NCI-H748 treated with DMSO at 0.1 percent for 48 hours (cell line): ENCODE measurements at places on chromosomes 7 and 10.
A peak's percentile ranks its signal among the peaks of the same experiment; 100 is the strongest.

DNA sequence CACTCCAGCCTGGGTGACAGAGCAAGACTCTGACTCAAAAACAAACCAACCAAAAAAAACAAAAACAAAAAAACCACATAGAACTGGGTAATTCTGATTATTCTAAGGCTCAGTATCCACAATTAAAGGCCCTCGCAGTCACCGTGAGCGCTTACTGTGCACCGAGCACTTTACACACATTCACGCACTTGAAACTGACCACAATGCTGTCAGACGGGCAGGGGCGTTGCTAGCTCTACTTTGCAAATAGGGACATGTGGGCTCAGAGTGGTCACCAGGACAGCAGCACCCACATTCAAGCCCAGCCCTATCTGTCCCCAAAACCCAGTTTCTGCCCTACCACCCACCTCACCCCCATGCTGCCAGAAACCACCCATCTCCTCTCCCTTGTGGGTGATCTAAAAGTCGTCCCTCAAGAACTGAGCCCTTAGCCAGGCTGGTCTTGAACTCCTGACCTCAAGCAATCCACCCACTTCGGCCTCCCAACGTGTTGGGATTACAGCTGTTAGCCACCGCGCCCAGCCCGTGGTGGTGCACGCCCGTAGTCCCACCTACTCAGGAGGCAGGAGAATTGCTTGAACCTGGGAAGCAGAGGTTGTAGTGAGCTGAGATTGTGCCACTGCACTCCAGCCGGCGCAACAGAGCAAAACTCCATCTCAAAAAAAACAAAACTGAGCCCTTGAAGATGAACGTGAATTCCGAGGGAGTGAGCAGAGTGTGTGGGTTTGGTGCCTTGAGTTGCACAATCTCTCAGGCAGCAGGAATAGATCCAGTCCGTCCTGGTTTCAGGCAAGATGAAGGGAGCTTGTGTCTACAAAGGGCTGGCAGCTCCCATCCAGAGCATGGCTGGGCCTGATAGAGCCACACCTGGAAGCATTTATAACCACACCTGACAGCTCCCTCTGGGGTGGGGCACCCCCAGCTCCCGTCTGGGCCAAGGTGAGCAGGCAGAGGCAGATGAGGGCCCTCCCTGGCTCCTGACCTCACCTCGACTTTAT, 5.4 kb upstream of the HSPB1 start:
- DNase-seq, result no peak

DNA sequence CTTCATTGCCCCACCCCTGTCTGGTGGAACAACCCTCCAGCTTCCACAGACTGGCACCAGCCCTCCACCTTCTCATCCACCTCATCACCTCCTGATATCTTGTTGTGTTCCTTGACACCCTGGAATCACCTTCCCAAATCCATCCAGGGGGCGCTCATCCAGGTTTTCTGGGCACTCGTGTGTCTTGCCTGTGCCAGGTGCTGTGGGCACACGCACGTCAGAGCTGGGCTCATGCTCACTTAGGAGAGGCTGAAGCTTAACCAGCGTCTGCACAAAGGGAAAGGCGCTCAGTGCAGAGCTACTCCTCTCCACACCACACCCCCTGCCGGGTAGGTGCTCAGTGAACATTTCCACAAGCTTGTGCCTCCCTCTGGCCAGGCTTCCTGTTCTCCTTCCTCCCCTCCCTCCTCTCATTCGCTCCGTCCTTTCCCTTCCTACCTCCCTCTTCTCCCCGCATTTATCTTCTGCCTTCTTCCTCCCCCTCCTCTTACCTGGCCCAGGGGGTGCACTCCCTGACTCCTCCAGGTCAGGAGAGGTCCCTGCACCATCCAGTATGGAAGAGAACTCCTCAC, 4.8 kb downstream of the ADCYAP1R1 start:
- no peak for DNase-seq

DNA sequence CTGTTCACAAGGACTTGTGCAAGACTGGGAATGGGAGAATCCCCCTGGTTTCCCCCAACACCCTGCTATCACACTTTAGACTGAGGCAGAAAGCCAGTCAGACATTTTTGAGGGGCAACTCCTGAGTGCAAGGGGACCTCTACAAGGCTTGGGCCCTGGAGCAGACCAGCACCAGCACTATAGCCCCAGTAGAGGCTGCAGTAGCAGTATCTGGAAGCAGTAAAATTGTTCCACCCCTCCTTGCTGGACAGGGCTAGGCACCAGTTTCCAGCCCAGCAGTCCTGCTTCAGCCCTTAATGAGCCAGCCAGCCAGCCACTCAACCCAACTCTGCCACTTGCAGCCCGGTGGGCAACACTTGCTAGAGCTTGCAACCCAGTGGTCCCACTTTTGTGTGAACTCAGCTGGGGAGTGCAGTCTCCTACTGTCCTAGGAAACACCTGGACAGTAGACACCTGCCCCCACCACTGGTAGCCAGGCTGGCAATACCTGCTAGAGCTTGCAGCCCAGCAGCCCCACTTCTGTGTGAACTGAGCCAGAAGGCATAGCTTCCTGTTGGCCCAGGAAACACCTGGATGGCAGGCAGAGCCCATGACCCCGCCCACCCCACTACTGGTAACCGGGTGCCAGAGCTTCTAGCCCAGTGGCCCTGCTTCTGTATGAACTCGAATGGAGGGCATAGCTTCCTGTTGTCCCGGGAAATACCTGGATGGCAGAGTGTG, 65.0 kb downstream of the FBXL13 start:
- no peak for DNase-seq

DNA sequence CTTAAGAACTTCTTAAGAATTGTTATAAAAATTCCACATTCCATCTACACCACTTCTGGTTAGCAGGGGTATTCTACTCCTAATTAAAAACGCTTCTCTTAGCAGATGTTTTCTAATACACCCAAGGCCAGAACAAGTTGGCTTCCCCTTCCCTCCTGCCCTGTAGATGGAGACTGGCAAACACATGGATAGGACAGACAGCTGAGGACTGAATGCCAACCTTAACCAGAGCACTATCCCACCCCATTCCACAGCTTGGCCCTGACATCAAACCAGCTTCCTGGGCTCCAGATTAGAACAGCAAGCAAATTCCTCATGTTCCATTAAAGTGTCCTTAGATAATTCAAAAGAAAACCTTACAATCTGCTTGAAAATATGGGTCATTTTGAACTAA, 56.6 kb upstream of the IL6 start:
- no peak for DNase-seq

DNA sequence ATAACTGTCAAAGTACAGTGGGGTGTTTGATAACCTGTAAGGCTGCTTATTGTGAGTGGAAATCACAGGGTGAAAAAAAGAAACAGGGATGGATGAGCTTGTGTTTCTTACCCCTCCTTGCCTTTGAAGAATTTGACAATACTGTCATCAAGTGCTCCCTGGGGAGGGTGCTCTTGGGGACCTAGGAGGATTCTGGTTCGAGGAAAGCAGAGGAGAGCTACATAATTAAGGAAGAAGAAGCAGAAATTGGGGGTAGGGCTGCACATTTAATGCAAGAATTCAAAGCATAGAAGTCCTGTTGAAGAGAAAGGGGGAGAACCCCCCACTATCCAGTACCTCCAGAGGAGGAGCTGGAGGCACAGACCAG, 208.1 kb upstream of the PHYHIPL start:
- no peak for DNase-seq

GRCh38 chr10:44925224-44925623, 14.1 kb downstream of the TMEM72 start:
- DNase-seq, result no peak

GRCh38 chr7:35316549-35316948, 62.6 kb upstream of the TBX20 start:
- no peak for DNase-seq

DNA sequence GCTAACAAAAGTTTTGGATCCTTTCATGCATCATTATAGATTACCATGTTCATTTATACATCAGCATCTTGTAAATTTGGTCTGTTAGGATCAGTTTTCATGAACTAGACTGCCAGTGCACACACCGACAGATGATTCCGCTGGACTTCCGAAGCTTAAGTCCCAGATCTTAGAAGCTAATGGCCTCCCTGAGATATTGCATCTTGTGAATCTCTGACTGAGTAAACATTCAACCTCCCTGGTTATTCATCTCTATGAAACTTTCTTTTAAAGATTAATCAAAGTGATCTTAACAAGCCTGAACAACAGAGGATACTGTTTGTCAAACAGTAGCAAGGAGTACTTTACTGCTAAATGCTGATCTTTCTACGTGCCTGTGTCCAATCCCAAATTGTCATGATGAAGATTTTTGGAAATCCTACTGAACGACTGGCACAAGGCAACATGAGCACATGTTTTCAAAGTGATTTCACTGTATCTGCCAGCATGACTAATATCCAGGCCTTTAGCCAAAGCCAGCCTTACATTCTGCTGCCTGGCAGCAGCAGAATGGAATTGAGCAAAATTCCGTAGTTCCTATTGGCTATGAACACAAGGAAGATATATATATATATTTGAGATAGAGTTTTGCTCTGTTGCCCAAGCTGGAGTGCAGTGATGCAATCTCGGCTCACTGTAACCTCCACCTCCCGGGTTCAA, 91.3 kb upstream of the ANK3 start:
- no peak for DNase-seq

- no peak for DNase-seq
These were observed 33.0 kb upstream of the UNC5B start for GRCh38 chr10:71179382-71179781.

DNA sequence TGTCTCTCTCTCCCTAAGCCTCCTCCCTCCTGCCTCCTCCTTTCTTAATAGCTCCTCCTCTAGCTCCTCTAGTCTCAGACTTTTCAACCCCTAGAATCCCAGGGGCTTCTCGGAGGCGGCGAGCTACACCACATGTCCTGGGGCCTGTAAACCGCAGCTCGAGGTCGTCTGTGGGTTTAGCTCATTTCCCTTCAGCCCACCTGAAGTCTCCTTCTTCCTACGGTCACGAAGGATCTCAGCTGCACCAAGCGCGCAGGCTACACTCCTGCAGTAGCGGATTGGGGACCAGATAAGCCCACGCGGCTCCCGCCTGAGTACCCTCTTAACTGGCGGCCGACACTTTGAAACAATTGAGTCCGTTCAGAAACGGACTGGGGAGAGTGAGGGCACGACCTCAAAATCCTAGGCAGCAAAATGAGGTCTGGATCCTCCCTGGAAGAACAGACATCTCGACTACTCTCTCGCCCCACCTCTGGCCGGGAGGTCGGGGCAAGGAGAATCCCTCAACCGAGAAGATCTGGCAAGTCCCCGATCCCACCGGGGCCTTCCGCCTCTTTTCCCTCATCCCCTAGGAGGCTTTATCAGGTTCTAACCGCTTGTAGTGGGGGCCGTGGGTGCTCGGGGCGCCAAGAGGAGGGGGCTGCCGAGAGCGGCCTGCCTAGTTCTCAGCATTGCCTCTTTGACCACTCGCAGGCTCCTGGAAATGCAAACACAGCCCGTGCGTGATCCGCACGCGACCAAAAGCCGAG, 1.3 kb upstream of the SORCS3 start:
- no peak for DNase-seq

- DNase-seq, result no peak
These were observed 24.3 kb downstream of the DYNC1I1 start for GRCh38 chr7:95796617-95797016.

- no peak for DNase-seq
These were observed 35.4 kb upstream of the ARMS2 start for GRCh38 chr10:122419016-122419415.

GRCh38 chr7:110373416-110373815, 717.5 kb upstream of the LRRN3 start:
- no peak for DNase-seq

- no peak for DNase-seq
These were observed 104.5 kb upstream of the INSYN2A start for GRCh38 chr10:127300868-127301321.

- DNase-seq, result peak; percentile 8
These were observed 966.4 kb downstream of the GRM8 start for GRCh38 chr7:126286317-126286716.

DNA sequence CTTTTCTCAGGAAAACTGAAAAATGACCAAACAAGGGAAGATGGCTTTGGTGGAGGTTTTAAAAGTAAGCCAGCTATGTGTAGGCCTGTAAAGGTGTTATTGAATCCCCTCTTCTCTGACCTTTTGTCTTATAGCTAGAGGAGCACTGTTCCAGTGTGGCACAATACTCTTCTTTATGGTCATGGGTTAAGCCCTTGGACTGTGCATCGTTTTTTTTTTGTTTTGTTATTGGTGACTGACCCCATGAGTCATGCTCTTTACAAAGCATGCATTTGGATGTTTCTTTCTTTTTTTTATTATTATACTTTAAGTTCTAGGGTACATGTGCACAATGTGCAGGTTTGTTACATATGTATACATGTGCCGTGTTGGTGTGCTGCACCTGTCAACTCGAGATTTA, 19.6 kb upstream of the FAM25A start:
- no peak for DNase-seq

- no peak for DNase-seq
These were observed 67.0 kb downstream of the OSBPL3 start for GRCh38 chr7:24912874-24913514.
